ENCODE measurements at places on chromosomes 1 and 21.

DNA sequence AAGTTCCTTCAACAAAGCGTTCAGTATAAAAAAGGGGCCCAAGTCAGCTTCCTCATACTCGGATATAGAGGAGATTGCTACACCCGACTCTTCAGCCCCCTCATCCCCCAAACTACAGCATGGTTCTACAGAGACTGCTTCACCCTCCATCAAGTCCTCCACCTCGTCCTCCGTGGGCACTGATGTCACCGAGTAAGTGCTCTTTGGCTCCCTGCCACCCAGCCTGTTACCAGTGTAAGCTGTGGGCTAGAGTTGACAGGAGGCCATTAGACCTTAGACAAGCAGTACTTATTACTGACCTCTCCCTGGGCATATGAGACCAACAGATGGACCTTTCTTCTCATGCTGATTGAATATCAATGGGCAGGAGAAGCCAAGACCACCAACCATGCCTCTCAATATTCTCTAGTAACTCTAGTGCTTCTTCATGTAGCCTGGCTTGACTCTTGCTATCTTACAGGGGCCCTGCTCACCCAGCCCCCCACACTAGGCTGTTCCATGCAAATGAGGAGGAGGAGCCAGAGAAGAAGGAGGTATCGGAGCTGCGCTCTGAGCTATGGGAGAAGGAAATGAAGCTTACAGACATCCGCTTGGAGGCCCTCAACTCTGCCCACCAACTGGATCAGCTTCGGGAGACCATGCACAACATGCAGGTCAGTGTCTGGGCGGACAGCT lies 20.9 kb upstream of the IPO9 start:
- no peak for DNase-seq

- DNase-seq, result no peak
Observed at GRCh38 chr21:34819357-34819999, 150.7 kb downstream of the CLIC6 start.

DNA sequence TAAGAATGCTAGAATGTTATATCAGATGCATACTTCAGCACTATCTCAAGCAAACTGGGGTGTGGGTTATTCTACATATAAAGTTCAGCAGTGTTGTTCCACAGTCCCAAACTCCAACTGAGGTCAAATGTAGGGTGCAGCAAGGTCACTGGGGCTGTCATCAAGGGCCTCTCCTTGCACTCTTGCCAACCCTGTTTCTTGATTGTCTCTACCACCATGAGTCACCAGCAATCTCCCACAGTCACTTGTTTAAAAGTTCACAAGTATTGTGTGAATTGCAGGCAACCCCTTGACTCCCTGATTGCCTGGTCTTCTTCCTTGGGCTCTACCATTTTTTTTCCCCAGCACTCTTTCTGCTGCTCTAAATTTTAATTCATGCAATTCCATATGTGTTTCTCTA lies 10.6 kb downstream of the METTL18 start:
- DNase-seq, result no peak

DNA sequence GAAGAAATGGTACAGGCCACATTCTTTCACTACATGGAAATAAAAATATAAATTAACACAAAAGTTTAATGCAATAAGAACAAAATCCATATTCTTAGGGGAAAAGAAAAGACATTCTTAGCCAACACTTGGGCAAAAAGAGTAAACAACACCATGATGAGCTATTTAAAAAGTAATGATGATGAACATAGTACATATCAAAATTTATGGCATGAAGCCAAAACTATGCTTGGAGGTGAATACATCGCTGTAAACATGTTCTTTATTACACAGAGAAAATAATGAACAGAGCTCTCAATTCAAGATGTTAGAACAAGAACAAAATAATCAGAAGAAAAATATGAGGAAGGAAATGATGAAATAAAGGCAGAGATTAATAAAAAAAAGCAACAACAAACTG lies 158.2 kb downstream of the ZSCAN20 start:
- DNase-seq, result no peak

- no peak for DNase-seq
Observed at GRCh38 chr1:185241127-185241526, 75.9 kb downstream of the IVNS1ABP start.

GRCh38 chr1:185695299-185695698 lies 38.9 kb upstream of the HMCN1 start:
- DNase-seq, result no peak

DNA sequence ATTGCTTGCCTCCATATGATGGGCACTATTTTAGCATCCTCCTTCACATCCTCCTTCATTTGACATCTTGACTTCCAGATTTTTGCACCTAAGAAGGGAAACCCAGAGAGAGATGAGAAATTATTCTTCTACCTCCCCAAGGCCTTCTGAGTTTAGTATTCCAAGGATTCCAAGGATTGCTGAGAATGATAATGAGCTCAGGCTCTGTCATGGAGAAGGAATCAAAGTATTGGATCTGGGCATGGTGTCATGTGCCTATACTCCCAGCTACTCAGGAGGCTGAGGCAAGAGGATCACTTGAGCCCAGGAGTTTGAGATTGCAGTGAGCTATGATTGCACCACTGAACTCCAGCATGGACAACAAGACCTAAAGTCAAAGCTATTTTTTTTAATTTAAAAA lies 26.6 kb upstream of the ZNF281 start:
- no peak for DNase-seq

DNA sequence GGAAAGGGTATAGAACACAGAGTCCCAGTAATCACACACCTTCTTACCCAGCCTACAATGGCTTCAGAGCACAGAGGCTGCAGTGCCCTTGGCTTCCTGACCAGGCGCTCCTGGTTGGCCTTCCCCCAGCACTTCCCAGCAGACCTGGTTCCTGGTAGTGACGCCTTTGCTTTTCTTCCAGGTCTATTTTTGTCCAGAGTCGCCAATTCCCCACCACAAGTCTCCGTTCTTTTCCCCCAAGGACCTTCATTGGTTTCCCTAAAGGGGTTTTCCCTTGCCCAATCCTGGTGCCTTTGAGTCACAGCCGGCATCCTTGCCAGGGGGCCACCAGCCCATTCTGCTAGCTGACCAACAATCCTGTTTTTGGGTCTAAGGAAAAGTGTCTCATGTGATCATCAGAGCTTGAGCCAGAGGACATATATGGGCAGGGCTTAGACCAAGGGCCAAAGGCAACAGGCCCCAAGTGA lies 84.8 kb downstream of the KCNJ15 start:
- DNase-seq, result no peak

DNA sequence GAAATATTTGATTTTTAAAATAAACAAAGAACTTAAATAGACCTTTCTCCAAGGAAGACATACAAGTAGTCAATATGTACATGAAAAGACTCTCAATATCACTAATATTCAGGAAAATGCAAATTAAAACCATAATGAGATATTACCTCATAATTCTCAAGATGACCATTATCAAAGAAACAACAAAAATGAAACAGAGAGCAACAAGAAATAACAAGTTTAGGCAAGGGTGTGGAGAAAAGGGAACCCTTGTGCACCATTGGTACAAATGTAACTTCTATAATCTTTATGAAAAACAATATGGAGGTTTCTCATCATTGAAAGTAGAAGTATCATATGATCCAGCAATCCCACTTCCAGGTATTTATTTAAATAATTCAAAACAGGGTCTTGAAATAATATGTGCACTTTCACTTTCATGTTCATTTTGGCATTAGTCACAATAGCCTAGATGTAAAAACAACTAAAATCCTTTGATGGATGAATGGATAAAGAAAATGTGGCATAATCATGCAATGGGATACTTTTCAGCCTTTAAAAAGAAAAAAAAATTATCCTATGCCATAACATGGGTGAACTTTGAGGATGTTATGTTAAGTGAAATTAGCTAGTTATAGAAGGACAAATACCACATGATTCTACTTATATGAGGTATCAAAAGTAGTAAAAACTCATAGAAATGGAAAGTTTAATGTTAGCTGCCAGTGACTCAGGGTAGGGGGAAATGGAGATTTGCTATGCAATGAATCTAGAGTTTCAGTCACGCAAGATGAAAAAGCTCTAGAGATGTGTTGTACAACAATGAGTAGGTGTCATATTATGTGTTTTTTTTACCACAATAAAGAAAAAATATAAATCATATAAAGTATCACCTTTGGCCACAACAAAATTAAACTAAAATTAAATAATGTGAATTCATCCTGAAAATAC lies 114.5 kb upstream of the LYPLAL1 start:
- no peak for DNase-seq

DNA sequence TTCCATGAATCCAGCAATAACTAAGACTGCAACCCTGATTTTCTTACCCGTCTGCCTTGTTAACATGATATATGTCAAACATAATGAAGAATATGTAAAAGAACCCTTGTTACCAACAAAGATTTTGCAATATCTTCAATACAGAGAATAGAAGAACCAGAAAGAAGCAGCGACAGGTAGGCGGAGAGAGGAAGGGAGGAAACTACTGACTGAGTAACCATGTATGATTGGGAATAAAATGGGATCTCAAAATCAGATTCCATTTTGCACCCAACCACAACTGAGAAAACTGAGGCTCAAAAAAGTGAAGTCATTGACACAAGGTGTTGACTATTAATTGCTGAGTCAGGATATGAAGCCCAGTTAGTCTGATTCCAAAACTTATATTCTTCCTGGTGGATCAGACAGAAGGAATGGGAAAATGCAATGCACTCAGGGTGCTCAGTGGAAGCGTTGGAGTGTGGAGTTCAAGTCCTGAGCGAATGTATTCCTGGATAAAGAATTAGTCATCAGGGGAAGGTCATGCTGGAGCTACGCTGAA lies 293.3 kb upstream of the GREM2 start:
- DNase-seq, result no peak

DNA sequence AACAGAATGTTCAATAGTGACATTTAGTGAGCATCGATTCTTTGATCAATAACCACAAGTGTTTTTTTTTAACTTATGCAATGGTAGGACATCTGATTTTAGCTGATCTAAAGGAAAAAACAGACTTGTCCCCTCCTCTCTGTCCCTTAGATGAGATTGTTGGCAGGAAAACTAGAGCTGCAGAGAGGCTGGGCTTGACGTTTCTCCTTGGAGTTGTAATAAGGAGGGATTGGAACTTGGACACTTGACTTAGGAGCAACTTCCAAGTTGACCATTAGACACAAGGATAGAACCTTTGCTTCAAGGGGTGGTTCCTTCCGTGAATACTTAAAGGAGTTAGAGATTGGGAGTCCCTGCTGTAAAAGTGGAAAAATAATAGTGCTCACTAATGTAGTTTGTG lies 49.9 kb downstream of the KAZN start:
- DNase-seq, result no peak

DNA sequence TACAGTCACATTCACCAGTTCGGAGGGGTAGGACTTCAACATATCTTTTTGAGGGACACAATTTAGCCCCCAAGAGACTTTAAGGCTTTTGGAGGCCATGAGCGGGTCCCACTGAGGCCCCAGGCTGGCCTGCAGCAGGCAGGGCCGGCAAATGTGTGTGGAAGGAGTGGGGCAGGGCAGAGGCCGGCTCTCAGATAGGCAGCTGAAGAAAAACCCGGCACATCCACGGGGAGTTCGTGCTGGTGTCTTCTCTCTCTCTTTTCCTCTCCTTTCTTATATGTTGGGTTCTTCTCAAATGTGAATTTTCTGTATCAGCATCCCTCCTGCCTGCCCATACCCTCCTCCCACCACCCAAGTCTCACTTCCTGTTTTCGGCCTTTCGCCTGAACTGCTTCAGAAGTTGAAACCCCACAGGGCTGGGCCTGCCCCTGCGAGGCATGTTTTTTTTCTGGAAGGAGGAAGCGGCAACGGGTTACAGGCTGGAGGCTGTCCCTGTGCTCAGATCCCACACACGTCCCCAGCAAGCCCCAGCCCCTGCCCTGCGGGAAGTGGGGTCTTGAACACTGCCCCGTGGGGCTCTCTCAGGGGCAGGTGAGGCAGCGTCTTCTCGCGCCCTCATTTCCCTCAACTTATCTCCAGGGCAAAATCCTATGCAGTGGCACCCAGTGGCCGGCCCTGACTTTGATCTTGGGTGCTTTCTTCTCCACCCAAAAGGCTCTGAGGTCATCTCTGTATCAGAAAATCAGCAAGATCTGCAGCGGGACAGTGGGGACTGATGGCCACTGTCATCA lies 9.7 kb upstream of the UMODL1 start:
- DNase-seq, result peak; percentile 8

DNA sequence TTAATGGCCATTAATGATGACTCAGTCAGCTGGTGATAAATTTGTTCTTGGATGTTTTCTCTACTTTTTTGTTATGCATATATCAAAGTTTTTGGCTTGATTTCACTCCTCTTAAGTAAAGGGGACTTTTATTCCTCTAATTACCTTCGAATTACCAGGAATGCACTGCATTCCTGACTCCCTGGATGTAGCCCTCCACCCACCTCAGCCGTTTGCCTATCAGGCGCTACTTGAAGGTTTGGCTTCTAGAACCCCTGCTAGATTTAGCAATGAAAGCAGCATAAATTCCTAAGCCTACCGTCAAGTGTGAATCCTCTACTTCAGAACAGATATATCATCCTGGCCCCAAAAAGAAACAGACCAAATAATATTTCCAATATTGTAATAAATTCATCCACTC lies 387.8 kb upstream of the ADGRL2 start:
- DNase-seq, result no peak

DNA sequence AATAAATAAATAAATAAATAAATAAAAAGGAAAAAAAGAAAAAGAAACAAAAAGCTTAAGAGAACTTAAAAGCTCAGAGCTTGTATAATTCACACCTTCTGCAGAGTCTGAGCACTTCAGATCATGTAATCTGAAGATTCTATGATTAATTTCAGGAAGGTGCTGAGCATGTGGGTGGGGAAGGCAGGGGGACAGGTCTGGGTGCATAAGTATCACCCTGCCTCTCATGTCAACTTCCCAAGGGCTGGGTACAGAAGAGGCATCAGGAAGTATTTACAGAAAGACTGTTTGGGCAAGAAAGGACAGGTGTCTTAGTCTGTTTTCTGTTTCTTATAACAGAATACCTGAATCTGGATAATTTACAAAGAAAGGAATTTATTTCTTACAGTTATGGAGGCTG lies 20.4 kb upstream of the PADI2 start:
- no peak for DNase-seq

GRCh38 chr1:226223786-226224244 lies 351 bp downstream of the MIXL1 start:
- no peak for DNase-seq

DNA sequence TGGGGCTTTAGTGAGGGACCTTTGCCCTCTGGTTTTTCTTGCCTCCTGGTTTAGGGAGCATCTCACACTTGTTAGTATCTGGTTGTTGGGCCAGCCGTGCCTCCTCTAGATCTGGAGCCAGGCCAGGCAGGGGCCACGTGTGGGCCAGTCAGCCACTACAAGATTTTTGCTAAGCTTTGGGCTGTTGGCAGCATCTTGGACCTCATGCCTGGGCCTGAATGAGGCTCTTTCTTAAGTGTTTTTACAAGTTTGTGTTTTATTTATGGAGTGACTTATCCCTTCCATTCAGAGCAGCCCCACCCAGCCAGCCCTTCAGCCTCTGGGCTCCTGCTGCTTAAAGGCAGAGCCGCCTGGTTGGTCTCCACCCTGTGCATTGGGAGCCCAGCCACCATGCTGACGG lies 1.6 kb upstream of the SH3BGRL3 start:
- no peak for DNase-seq

DNA sequence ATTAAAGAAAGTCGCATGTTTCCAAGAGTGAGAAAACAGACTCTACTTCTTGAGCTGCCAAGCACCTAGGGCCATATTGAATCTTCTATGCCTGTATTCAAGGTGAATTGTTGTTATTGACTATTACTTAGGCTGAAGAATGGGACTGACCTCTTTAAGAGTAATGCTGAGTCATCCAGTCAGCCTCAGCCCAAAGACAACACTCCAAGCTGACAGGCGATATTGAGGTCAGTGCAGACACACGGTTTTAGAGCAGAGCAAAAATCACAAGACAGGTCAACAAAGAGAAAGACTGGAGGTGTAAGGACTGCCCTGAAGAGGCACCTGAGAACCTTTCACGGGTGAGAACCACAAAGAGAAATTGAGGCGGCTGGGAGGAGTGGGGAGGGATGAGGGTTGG lies 146.9 kb downstream of the MIS18A start:
- no peak for DNase-seq
